Right kidney (tissue), 9 donors: ENCODE measurements at places on chromosomes 7 and 10.

GRCh38 chr10:131475803-131476202 lies 164.3 kb upstream of the TCERG1L start:
- no peak for DNase-seq

DNA sequence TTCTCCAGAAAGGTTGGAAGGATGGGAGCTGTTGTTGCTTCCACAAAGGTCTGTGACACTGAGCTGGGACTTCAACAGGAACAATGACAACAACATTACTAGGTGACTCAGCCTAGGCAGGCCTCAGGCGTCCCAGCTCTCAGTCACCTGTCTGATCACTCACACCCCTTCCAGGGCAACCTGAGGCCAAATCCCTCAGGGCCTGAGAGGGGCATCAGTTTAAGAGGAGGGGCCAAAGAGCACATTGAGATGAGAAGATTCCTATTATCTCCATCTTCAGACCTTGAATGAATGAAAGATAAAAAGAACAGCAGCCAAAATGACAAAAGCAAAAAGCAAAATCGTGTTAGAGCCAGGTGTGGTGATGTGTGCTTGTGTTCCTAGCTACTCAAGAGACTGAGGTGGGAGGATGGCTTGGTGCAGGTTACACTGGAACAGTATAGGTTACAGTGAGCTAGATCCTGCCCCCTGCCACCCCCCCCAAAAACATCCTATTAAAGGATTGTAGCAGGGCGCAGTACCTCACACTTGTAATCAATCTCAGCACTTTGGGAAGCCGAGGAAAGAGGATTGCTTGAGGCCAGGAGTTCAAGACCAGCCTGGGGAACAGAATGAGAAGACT lies at the start of gene ATG9B:
TSS of gene ATG9B (minus strand) at position 60 of the 622 bp plus-strand sequence. CDS start 71 bp downstream, outside the sequence.
- DNase-seq = no peak

DNA sequence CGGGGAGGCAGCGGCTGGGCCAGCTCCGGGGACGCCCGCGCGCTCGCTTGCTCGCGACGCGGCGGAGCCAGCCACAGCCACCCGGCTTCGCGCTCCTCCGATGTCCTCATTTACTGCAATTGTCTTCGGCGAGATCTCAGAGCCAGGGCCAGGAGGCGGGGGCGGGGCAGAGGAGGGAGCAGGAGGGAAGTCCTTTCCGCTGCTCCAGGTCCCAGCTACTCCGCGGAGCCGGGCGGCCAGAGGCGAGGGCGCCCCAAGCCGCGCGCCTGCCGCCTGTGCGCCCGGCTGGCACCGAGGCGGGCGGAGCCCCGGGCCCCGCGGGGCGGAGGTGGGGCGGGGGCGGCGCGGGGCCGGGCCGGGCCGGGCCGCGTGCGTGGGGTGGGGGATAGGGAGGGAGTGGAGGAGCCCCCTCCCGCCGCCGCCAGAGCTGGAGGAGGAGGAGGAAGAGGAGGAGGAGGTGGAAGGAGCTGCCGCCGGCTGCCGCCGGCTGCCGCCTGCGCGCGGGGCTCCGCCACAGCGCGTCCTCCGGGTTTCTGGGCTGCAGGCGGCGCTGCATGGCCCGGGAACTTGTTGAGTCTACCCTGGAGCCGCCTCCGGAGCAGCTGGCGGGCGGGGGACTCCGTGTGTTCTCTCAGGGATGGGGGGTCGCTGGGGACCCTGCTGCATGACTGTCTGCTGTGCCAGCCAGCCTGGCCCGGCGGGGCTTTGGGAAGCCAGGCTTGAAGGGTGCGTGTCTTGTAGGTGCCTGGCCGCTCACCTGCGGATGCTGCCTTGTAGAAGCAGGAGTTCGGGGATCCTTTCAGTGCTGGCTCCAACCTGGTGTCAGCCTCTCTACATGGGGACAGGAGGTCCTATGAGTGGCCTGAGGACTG lies at the start of gene INSYN2A:
TSS of gene INSYN2A (minus strand) at position 310 of the 872 bp plus-strand sequence. CDS start 20,196 bp downstream, outside the sequence.
- DNase-seq = peak; percentile 72

- no peak for DNase-seq
Measured at GRCh38 chr10:31977440-31978155, 49.0 kb upstream of the ARHGAP12 start.

DNA sequence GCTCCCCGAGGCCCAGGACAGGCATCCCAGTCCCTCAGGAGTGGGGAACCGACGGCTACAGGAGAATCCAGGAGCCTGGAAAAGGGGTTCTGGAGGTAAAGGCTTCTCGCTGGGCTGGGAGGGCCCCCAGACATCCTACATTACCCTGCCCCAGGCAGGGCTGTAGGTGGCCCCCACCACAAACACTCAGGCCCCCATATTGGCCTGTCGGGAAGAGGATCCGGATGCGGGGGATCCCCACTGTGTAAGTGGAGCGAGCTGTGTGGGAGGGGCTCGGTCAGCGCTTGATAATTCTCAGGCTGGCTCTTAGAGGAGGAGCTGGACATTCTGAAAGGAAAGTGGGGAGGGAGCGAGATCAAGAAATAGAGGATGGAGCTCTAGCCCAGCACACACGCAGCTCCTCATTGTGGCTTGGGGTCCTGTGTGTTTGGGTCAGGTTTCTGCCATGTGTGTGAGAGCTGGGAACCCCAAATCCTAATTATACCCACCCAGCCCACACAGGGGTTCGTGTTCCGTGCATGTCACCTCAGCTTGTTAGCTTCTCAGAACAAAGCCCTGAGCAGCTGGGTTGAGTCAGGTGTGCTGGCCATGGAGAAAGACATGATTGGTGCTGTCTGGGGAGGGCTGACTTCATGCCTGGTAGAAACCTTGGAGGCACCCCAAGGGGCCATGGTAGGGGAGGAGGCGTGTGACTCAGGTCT lies 49.4 kb downstream of the ZNF467 start:
- DNase-seq = no peak

DNA sequence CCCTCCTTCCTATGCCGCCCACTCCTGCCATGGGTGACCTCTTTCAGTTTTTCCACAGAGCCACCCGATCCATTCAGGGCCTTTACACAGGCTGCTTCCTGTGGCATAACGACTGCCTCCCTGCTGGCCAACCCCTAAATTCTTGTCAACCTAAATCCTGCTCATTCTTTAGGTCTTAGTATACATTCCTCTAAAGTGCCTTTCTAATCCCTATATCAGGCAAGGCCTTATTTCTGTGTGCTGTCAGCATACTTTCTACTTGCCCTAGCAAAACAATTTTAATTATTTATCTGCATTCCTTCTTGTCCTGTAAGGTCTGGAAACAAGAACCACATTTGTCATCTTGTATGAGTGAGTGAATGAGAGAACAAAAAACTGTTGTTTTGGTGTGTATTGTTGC lies 132.4 kb downstream of the DNAH11 start:
- DNase-seq = no peak

GRCh38 chr7:142349670-142350405 lies 92.0 kb upstream of the PRSS58 start:
- no peak for DNase-seq

- DNase-seq = no peak
Measured at GRCh38 chr7:131219312-131220041, 108.2 kb upstream of the MKLN1 start.

DNA sequence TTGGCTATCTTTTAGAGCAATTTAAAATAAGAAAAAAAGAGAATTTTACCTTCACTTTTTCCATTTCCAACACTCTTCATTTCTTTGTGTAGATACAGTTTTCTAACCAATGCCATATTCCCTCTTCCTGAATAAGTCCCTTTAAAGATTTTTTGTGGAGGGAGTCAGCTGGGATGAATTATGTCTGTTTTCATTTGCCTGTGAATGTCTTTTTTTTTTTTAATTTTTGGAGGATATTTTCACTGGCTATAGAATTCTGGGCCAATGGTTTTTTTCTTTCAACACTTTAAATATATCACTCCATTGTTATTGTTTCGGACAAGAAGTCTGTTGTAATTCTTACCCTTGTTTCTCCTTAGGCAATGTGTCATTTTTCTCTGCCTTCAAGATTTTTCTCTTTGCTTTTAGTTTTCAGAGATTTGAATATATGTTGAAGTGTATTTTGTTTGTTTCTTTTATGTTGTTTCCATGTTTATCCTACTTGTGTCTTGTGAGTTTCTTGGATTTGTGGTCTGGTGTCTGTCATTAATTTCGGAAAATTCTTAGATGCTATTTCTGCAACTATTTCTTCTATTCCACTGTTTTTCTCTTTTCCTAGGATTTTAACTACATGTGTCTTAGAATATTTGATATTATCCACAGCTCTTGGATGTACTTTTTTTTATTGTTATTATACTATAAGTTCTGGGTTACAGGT lies 20.0 kb upstream of the CXCL12 start:
- no peak for DNase-seq

GRCh38 chr7:113263749-113264148 lies 145.4 kb upstream of the SMIM30 start:
- DNase-seq = no peak

GRCh38 chr10:129392855-129393254 lies 74.2 kb upstream of the MGMT start:
- no peak for DNase-seq
